ENCODE measurements at places on chromosomes 2 and 18.

DNA sequence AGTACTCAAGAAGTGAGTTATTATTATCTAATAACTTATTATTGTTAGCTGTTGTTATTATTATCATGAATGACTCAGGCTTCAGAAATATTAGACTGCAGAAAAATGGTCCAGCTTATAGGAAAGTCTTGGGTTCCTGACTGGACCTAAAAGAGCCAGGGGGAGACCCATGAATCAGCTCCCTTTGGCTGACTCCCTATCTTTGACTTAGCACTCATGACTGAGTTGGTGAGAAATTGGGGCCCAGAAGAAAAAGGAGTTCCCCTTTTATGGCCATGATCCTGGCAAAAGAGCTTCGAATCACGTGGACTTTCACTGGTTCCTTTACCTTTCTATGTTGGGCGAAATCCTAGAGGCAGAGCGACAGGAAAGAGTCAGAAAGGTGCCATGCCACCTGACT, 145.8 kb downstream of the MYO3B start:
- DNase-seq: no peak

GRCh38 chr2:135817951-135818350, 19.0 kb downstream of the LCT start:
- DNase-seq: no peak

- DNase-seq: no peak
These were observed 42.7 kb downstream of the LRP1B start for GRCh38 chr2:142088058-142088568.

DNA sequence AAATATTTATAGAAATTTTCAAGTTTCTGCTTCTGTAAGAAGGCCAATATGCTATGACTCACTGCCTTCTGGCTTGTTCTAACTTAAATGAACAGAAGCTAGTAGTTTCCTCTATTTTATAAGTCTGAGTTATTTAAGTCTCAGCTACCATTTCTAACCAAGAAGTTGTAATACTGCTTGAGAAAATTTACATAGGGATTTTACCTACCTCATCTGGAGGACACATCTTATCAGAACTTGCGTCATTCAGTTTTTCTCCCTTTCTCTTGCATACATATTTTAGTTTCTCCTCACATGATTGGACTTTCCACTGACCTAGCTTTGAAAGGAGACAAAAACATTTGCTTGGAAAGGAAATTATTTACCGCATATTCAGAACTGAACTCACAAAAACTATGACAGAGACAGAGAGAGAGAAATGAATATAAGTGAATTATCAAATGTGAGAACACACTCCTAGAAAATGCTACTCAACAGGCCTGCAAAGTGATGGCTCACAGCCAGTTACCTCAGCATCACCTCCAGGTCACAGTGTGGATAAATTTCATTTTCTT, 81.1 kb upstream of the CD302 start:
- DNase-seq: no peak

GRCh38 chr2:134233728-134234136, 20.1 kb upstream of the MGAT5 start:
- no peak for DNase-seq

DNA sequence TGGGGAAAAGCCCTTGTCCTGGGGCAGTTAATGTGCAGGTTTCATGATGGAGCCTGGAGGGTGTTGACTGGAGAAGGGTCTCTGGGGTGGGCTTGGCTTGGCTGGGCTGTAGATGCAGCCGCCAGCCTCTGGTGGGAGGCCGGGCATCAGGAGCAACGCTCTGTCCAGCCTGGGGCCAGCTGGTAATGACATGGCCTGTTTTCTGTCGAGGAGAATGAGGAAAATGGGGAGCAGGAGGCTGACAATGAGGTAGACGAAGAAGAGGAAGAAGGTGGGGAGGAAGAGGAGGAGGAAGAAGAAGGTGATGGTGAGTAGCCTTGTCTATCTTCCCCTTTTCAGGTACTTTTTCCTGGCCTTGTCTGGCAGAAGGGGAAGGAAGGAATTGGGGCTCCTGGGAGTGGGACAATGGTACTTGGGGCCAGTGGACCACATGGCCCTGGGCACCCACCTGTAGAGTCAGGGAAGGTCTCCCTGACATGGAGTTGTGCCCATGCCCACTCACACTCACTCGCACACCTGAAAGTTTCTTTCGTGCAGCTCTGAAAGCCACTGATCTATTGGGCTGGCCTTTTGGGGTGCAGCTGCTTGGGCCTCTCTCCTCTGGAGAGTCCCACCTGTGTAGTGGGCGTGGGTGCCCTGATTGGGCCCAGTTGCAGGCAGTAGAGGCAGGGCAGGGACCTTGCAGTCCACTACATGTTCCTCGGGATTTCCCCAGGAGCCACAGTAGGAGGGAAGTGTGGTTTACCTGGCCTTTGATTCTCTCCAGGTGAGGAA, 3.5 kb downstream of the PTMA start:
- DNase-seq: no peak

- DNase-seq: no peak
These were observed 266.8 kb downstream of the ALPK2 start for GRCh38 chr18:58362027-58362575.

GRCh38 chr2:61769093-61769675, 84.7 kb downstream of the FAM161A start:
- no peak for DNase-seq

DNA sequence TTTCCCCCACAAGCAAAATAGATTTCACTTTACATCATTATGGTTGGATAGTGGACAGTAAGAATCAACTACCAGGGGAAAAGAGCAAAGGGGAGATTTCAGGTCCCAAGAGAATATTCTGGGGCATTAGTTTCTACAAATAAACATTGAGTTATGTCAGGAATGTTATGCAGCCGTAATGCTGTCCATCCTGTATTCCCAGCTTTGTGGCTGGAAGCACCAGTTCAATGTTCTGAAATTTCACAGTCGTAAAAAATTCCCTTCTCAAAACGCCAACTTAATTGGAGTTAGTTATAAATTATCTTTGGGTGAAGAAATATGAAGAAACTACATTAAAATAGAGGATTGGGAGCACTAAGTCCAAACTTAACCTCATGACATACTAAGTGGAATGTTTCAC, 141.5 kb upstream of the FIGN start:
- DNase-seq: no peak

DNA sequence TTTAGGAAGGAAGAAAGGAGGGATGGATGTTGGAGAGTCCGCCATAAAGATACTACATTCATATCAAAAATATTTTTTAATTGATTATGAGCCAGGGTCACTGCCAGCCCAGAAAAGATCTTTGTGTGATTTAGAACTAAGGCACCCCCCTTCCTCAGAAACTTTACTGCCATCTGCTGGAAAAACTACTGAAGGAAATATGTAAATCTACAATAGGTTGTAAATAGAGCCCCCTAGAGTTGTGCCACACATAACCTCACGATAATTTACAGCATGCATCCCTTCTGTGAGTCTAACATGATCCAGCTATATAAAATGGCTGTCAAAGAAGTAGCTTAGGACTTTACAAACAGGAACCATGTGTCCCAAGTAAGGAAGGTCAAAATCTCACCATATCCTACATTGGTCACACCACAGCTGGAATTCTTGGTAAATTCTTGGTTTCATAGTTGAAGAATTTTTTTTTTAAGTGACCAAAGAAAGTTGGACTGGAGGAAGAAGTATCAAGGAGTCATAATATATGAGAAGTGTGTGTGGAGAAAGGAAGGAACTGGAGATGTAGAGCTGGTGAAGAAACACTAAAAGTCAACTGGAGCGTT, 152.5 kb downstream of the CYP26B1 start:
- DNase-seq: no peak

DNA sequence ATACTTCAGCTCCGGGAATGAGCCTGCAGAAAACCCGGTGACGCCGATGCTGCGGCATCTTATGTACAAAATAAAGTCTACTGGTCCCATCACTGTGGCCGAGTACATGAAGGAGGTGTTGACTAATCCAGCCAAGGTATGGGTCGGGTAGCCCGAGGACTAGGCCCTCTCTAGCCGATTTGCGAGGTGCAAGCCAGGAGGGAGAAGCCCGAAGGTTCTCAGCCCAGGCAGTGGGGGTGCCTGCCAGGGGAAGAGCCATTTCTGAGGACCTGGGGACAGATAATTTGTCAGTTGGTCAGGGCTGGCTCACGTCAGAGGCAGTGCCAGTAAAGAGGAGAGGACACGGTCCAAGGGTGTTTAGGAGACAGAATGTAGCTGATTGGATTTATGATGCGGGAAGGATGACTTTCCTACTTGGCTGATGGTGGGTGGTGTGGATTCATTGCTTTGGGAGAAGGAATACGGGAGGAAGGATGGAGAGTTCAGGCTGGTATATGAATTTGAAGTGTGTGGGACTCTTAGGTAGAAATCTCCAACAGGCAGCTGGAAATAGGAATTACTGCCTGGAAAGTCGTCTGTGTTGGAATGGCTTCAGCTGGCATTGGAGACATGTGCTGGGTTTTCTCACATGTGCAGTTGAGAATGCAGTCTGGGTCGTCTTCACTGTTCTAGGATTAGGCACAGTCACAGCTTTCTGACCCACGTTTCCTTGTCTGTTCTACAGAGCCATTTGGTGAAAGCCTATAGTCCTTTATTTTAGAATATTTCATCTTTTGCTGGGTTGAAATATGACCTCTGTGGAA, 874 bp downstream of the NDUFAF7 start:
- peak; percentile 20 for DNase-seq

GRCh38 chr2:213161759-213162515, 10.5 kb upstream of the IKZF2 start:
- DNase-seq: no peak

DNA sequence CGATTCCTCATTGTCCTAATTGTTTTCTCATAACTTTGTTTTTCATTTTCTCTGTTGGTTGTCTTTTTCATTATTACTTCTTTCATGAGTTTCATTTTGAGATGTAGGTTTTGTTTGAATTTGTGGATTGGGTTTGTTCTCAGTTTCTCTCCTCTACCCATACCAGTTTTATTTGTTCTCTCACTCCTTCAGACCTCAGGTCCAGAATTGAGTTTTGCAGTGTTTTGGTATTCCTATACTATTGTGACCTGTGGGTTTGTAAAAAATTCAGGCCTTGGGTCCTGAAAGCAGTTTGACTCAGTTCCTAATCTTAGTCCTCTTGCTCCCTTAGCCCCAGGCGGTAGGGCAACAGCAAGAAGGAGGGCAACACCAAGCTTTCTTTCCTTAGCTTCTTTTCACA, 28.3 kb upstream of the UBE2E3 start:
- no peak for DNase-seq

DNA sequence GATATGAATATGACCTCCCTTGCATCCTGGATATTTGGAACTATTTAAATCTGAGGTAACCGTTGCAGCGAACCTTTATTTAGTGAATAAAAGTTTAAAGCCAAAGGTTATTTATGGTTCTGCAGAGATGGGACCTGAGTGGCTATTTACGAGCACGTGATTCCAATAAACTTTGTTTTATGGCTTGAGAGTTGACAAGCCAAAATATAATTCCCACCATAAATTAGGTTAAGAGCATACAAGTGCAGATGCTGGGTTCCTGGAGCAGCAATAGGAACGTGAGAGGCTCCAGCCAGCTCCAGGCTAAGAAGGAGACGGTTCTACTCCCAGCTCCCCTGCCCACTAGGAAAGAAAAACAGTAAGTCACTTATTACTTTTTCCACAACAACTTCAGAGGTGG, 5.2 kb upstream of the HOXD4 start:
- DNase-seq: no peak

- DNase-seq: no peak
These were observed 6.0 kb upstream of the FAM98A start for GRCh38 chr2:33605056-33605455.

DNA sequence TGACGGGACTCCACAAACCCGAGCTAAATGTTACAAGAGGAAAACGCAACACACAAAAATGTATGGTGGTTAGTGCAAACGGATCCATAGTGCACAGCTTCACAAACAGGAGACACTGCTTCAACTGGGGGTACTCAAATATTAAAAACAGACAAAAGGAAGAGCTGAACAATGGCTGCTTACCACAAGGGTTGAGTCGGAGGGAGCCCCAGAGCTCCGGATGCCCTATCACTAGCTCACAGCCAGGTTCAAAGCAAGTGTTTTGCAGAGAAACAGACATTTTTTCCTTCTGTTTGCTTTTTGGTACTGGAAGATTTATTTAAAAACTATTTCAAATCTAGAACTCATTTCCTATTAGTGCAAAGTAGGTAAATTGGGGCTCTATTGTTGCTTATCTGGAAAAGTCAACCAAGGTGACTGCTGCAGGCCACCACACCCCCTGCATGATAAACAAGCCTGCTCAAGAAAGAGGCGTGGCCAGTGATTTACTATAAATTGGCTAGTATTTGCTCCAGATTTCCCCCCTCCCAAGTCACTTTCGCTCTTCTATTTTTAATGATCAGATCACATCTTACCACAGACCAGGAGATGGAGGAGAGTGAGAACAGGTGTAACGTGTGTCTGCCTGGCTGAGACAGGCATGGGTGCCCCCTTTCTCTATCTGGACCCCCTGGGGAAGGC, 46.5 kb downstream of the ZAP70 start:
- DNase-seq: no peak

DNA sequence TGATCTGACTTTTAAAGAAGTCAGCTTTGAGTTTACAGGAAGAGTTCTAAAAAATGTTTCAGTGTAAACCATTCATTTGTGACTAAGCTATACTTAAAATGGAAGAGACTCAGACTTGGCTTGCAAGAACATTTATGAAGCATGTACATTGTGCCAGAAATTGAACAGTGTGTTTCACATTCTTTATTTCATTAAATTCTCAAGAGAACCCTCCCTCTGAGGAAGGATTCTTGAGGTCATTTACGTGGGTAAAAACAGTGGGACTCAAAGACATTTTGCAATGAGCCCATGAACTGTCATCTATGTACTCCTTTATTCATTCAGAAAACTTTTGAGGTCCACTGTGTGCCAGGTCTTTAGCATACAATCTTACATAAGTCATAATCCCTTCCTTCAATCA, 143.6 kb upstream of the ZNF521 start:
- DNase-seq: no peak

- no peak for DNase-seq
These were observed 131.4 kb downstream of the CD8B2 start for GRCh38 chr2:106618614-106619013.

DNA sequence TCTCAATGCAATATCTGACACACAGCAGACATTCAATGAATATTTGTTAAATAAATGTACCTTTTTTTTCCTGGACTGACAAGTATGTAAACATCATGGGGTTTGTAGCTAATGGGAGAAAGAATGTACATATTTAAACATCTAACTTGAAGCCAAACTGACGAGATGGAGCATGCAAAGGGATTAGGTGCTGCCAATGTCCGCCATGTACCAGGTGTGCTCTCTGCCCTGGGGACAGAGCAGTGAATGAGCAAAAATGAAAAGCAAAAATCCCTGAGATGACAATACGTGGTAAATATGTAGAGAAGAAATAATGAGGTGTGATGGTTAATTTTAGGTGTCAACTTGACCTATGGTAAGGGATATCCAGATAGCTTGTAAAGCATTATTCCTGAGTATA, 247.4 kb upstream of the CELF4 start:
- DNase-seq: no peak

DNA sequence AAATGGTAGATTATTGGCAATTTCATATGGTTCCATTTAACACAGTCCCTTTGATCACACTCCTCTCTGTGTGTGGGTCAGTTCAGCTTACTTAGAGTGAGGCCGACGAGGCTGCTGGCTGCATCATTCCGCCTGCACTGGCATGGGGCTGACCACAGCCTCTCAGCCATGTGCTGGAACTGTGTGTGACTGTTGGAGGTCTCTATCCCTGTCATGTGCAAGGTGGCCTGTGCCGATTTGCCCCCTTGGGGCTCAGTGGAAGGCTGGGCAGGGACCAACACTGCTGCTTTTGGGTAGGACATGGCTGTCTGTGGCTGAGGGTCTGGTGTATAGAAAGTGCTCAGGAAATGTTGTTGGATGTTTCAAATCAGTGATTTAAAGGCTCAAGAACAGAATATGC, 454.0 kb upstream of the HS6ST1 start:
- no peak for DNase-seq
